Stimulated activated CD4-positive, alpha-beta T cell treated with anti-CD3 and anti-CD28 coated beads, Interleukin-2, amount 100 ng/mL, for 24 hours (primary cell): ENCODE measurements at places on chromosomes 4 and X.
A peak's percentile ranks its signal among the peaks of the same experiment; 100 is the strongest.

DNA sequence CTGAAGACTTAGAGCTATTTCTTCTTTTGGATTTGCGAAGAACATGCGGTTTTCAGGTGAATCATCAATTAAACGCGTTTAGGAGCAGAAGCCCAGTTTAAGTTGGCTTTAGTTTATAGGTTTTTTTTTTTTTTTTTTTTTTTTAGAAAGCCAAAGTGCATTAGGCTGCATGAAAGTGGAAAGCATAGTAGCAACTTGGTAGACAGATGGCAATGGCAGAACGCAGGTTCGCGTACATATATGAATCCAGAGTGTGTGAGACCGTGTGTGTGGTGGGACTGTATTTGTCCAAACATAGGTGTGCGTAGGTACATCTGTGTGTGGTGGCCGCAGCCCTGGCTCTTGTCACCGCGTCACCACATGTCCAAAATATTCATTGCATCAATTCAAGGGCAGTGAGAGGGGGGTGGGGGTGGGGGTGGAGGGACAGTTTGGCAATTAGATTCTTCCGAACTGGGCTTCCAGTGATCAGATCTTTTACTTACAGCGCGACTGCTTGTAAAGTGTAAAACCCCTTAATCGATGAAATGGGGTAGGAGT is 901 bp downstream of the JADE1 start:
- peak; percentile 37 for DNase-seq

DNA sequence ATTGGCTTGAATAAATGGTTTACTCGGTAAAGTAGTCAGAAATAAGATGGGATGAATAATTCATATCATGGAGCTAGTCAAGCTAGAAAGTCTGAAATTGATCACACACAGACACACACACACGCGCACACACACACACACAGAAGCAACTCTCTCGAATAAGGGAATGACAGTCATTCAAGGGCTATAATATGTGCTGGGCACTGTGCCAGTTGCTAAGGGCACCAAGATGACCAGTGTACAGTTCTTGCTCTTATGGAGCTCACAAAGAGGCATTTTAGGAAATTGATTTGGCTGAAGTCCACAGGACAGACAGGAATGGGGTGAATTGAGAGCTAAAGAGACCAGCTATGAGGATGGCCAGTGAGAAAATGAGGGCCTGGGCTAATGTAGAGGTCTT is 34.2 kb upstream of the SH3D19 start:
- DNase-seq, result no peak

- DNase-seq, result no peak
Observed at GRCh38 chr4:163697121-163697520, 202.6 kb downstream of the TMA16 start.

DNA sequence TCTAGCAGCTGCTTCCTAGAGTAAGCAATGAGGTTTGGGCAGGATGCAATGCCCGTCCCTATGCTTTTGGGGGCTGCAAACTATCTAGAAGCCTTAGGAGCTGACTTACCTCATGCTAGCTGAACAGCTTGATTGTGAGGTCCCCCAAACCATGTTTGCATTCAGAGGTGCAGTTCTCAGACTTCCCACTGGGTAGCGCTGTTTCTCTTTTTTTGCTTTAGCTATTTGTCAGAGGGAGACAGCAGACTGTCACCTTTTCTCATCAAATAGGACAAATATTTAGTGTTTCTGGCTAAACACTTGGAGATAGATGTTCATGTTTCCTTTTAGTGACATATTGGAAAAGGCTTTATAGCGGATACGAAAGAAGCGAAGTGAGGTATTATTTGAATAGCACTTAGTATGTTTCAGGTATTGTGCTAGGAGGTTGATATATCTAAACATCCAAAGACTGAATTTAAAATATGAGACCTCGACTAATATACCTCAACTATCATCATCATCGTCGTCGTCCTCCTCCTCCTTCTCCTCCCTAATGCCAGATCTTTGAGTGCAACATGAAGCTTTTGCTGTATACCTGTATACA is 18.7 kb upstream of the TMEM192 start:
- peak; percentile 82 for DNase-seq

GRCh38 chr4:151866592-151866918 is 105.7 kb upstream of the GATB start:
- DNase-seq, result no peak

- no peak for DNase-seq
Observed at GRCh38 chr4:144818136-144818535, 172.2 kb downstream of the HHIP start.
